Activated T-helper 1 cell treated with anti-CD3 and anti-CD28 coated beads, Interleukin-12 subunit alpha, Interleukin-12 subunit beta, Interleukin-2, Interleukin-4 antibody, amounts not matched to agents 30 ng/mL and 10 ng/mL and 1 ng/mL, durations not matched to agents 14 hours and 24 hours and 36 hours (primary cell): ENCODE measurements at places on chromosomes 1 and 21.

DNA sequence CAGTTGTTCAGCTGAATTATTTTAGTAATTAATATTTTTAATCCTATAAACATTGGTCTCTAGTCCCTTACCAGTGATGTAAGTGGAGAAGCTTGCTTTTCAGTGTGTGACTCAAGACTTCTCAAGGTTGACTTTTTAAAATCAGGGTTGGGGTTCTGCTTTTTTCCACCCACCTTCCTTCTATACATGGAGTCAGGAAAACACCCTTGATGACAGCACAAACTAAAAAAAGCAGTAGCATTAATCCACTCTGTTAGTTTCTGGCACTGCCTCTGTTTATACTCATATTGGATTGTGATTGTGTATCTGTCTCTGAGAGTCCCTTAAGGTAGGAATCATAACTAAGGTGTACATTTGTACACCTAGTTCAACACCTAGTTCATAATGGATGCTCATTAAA is 8.3 kb upstream of the PLEKHO1 start:
- H3K27me3 ChIP-seq, result no peaks in the 10 kb centered on the region
- no peak overlapping the region for H3K4me3 ChIP-seq
- H3K27ac ChIP-seq, result no peak overlapping the region
- DNase-seq, result no peak

GRCh38 chr1:61981870-61982660 is 212.6 kb upstream of the L1TD1 start:
- H3K27ac ChIP-seq, result no peak overlapping the region
- no peak for DNase-seq
- no peaks in the 10 kb centered on the region for H3K36me3 ChIP-seq
- no peak overlapping the region for H3K4me3 ChIP-seq
- peaks cover 8% of the 10 kb centered on the region for H3K4me1 ChIP-seq

DNA sequence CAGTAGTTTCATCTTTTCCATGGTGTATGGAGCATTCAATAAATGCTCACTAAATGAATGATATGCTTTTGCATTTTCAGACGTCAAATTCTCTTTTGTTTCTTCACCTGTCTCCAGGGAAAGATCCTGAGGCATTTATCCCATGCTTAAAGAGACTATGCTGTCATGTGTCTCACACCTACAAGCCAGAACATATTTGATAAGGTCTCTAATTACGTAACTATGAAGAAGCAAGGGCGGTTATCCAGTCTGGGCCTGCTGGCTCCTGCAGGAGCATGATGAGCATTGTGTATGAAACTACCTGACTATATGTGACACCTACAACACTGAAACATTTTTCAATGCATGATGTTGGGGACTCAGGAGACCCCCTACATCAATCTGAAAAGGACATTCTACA is 51.8 kb downstream of the FBXO42 start:
- H3K27ac ChIP-seq, result no peak overlapping the region
- H3K36me3 ChIP-seq, result peaks cover 35% of the 10 kb centered on the region
- no peaks in the 10 kb centered on the region for H3K27me3 ChIP-seq

DNA sequence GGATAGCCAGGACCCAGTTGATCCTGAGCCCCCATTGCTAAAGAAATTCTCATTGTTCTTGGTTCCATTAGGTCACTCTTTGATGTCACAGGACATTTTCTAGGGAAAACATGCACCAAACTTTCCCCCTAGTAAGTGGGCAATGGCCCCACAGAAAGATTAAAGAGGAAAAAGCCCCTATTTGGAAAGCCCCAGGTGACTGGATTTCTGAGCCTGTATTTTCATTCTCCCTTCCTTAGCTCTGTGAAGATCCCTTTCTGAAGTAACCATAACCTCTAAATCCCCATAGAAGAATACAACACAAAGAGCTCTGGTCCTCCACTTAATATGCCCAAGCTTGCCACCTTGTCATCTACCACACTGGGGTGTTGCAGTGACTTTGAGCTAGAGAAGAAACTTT is 232.3 kb upstream of the FGGY start:
- no peak overlapping the region for H3K4me3 ChIP-seq
- H3K36me3 ChIP-seq, result peaks cover 9% of the 10 kb centered on the region
- H3K27ac ChIP-seq, result peak overlapping the region; percentile 42
- no peaks in the 10 kb centered on the region for H3K27me3 ChIP-seq
- peaks cover 49% of the 10 kb centered on the region for H3K4me1 ChIP-seq
- no peak for DNase-seq

GRCh38 chr1:26706315-26706714 is 10.5 kb downstream of the ARID1A start:
- H3K36me3 ChIP-seq, result peaks cover 34% of the 10 kb centered on the region
- no peak for DNase-seq
- peaks cover 38% of the 10 kb centered on the region for H3K4me1 ChIP-seq
- H3K27me3 ChIP-seq, result no peaks in the 10 kb centered on the region

- H3K27me3 ChIP-seq, result no peaks in the 10 kb centered on the region
- DNase-seq, result no peak
- no peak overlapping the region for H3K4me3 ChIP-seq
- H3K36me3 ChIP-seq, result no peaks in the 10 kb centered on the region
These were observed 125.1 kb downstream of the ETS2 start for GRCh38 chr21:38930853-38931252.
